Midbrain (tissue), 1 donor: ENCODE measurements at places on chromosomes 4 and X.

GRCh38 chr4:3470244-3471097, 7.4 kb downstream of the DOK7 start:
- no peak for DNase-seq

GRCh38 chrX:151724563-151725337, 8.9 kb downstream of the FATE1 start:
- DNase-seq = no peak

DNA sequence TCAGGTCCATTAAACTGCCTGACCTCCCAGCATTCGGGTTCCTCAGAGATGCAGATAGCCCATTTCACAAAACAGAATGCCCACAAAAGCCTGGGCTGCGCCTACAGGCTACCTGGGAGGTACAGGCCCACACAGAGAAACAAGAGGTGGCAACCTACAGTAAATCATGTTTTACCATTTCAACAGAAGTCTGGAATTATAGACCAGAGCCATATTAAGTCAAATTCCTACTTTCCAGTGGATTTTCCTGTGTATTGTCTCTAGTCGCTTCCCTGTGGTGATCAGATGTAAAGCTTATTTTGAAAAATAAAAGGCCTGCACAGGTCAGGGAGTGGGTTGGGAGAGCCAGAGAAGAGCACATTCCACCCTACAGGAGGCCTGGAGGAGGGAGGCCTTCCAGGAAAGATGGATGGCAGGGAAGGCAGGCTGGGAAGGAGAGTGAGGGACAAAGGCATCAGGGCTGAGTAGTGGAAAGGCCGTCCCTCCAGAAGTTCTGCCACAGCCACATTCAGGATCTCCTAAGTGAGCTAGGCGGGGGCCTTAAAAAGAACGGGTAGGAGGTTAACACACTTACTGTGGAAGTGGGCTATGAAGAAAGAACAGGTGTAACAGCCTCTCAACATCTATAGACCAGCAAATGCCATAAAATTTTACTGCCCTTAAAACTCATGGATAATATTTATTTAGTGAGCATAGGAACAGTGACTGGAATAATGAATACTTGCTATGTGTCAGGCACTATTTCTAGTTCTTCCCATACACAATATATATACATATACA, 19.0 kb upstream of the USO1 start:
- no peak for DNase-seq

- no peak for DNase-seq
These were observed 175.0 kb downstream of the ANTXR2 start for GRCh38 chr4:79898055-79898454.

- DNase-seq = no peak
These were observed at the start of gene APELA for GRCh38 chr4:164876700-164877324. Gene APELA (plus strand): TSS chr4:164877178. CDS start chr4:164877332, 154 bp downstream.

- no peak for DNase-seq
These were observed 129.2 kb upstream of the MSX1 start for GRCh38 chr4:4730249-4730648.

GRCh38 chr4:176123710-176124407, 58.2 kb downstream of the WDR17 start:
- peak; percentile 1 for DNase-seq

DNA sequence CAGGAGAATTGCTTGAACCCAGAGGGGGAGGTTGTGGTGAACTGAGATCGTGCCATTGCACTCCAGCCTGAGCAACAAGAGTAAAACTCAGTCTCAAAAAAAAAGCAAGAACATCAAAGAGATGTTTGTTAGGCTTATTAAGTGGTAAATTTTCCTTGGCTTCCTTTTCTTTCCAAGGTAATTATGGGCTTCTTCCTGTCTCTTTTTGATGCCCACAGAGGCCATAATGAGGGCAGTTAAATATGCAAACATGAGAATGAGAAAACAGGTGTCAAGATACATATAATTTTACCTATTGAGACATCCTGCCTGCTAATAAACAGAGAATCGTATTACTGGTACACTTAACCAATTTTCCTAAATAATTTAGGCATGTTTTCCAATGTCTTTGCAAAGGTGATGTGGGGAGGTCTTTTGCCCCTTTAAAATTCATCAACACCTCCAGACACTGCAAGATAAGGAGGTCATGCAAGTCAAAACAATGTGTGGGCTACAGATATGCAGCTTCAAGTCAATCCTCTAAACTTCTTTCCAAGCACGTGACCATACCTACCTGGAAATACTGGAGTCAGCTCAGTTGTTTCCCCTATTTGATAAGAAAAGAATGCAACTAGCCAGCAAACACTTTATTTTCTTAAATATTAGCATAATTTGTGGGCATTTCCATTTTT, 2.7 kb downstream of the SLC39A8 start:
- DNase-seq = no peak

DNA sequence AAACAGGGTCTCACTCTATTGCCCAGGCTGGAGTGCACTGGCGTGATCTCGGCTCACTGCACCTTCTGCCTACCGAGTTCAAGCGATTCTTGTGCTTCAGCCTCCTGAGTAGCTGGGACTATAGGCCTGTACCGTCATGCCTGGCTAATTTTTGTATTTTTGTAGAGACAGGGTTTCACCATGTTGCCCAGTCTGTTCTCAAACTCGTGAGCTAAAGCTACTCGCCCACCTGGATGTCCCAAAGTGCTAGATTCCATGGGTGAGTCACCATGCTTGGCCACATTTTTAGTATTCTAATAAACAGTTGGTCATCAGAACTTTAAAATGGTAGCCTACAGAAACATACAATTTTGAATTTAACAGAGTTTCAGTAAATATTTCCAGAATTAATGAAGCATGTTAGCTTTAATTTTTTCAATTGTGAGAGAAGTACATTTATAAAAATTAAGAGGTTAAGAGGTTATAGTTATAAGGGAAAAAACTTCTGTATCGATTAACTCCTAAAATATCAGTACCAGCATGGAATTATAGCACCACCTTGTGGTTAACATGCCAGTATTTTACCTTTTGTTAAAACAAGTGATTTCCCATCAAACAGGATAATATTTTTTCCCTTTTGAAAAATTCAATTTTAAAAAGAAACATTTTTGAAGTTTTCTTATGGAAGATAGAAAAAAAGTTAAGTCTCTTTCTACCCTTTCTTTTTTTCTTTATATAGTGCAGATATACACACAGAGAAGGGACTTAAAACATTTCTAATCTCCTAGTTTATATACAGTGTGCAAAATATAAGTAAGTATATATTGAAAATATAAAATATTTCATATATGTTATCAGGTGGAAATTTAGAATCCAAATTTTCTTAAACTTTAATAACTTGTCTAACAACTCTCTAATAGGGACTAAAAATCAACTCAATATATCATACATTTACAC, 35.4 kb downstream of the CEP44 start:
- peak; percentile 15 for DNase-seq

DNA sequence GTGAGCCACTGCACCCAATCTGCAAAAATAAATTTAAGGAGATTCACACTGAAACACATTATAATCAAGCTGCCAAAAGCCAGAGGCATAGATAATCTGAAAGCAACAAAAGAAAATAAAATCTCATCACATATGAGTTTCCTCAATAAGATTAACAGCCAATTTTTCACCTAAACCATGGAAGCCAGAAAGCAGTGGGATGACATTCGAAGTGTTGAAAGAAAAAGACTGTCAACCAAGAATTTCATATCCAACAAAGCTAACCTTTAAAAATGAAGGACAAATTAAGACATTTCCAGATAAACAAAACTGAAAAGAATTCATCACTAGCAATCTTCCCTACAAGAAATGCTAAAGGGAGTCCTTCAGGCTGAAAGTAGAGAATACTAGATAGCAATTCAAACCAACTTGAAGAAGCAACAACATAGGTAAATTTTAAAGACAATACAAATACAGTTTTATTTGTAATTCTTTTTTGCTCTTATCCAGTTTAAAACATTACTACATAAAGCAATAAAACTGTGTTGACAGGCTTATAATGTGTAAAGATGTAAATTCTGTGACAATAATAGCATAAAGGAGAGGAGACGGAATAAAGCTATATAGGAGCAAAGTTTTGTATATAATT, 23.1 kb upstream of the KLHL8 start:
- no peak for DNase-seq

GRCh38 chr4:55347610-55348228, 1.7 kb downstream of the SRD5A3 start:
- DNase-seq = no peak
